ENCODE measurements at places on chromosomes 13 and 19.

GRCh38 chr13:105552078-105552477 lies 983.4 kb downstream of the EFNB2 start:
- DNase-seq, result peak; percentile 24

DNA sequence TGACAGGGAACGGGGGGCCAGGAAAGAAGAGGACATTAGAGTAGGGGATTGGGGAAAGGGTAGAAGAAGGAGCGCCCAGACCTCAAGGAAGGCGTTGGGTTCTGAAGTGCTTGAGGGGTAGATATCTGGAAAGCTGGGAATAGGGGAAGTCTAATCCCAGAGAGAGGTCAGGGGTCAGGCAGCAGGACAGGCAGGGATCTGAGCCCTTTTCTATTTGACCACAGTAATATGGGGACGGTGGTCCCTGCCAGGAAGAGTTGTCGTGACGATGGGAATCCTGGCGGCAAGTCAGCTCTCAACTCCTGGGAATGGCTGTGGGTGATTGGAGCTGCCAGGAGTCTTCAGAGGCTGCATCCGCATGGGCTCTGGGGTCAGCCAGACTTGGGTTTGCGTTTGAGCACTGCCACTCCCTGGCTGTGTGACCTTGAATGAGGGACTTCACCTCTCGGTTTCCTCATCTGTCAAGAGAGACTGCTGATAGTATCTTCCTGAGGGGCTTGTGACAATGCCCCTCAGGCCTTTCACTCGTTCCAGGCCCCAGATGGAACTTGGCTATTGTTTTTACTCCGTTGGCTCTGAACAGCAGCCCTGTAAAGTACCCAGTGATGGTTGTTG lies 1.3 kb downstream of the AP2A1 start:
- no peak for DNase-seq

- DNase-seq, result no peak
These were observed 1507.5 kb downstream of the OLFM4 start for GRCh38 chr13:54536112-54536511.

DNA sequence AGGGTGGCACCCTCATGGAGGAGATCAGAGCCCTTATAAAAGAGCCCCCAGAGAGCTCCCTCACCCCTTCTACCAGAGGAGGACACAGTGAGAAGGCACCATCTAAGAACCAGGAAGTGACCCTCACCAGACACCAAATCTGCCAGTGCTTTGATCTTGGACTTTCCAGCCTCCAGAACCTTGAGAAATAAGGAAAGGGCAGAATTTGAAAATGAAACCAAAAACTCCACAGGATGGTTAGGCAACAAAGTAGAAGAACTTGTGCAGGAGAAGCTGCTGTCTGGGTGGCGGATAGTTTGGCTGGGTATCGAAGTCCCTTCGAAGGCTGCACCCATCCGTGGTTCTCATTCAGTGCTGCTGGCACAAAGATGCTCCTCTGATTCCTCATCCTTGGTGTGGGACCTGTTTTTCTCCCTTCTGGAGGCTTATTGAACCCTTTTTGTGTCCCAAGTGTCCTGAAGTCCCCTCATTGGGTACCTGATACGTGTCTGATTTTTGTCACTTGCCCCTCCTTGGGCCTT lies 130.8 kb downstream of the KDM4B start:
- no peak for DNase-seq

DNA sequence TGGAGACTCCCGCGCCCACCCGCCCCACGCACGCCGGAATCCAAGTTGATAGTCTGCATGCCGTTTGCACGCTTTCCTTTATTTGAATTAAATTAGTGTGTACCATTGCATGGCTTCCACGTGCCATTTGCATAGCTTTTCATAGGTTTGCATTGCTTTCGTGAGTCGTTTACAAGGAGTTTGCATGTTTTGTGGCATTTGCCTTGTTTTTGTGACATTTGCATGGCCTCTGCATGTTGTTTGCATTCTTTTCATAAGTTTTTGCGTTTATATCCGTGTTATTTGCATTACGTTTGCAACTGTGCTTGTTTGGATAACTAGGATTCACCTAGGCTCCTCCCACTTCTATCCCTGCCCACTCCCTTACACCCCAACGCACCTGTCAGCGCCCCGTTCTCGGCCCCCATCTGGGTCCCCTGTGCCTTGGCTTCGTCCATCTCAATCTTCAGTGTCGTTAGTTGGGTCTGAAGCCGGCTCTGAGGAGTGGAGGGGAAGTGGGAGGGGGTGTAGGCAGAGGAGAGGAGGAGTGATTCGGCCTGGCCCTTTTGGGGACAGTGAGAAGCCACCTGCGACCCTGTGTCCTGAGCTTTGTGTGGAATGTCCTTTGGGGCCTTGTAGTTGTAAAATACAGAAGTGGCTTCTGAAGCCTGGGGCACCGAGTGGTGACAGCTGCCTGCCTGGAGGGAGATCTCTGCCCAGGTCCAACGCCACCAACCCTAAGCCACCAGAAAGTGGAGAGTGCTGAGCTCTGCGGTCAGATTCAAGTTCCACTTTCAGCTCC lies 2.4 kb downstream of the CCDC194 start:
- DNase-seq, result peak; percentile 63

DNA sequence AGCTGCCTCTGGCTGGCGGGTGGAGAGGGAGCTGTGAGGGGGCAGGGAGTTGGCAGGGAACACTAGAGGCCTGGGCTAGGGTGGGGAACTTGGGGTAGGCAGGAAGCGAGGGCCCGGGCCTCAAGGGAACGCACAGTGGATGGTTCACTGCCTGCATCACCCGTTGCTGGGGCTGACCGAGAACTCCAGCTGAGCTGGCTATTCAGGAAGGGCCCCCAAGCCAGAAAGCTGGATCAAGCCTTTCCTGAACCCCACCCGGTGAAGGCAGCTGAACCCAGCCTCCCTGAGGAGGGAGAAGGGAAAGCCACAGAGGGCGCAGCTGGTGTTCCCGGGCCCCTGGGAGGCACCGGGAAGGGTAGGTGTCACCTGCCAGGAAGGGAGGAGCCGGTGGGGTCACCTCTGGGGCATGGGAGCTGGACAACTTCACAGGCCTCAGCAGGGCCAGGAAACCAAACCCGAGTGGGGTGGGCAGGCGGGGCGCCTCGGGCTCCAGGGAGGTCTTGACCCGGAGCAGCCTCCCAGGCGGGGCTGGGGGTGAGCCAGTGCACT lies 13.9 kb downstream of the PALM start:
- DNase-seq, result no peak

DNA sequence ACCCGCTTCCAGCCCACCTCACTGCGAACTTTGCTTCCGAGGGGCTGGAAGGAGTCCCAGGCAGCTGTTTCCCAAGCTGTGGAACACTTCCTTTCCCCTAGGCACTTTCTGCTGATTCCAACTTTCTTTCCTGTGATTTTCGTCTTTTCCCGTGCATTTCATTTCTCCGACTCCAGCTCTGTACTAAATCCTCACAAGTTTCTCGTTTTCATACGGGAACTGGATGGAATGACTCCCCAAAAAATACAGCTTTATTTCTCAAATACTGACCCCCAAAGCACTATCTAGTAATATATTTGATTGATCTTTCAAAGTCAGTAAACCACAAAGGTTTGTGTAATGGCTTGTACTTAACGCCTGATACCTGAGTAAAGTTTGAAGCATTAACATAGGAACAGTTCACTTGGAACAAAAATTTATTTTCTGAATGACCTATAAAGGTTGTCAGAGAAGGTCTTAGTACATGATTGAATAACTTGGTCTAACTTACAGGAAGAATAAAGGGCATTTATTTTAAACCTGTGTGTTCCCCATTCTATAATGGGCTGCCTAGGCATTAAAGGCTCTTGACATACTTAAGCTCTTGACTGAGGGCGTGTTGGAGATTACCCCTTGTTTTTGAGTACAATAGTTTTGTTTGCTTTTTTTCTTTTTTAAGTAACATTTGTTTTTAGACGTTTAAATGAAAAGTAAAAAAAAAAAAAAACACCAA lies 1.3 kb upstream of the PCDH9 start:
- peak; percentile 49 for DNase-seq

DNA sequence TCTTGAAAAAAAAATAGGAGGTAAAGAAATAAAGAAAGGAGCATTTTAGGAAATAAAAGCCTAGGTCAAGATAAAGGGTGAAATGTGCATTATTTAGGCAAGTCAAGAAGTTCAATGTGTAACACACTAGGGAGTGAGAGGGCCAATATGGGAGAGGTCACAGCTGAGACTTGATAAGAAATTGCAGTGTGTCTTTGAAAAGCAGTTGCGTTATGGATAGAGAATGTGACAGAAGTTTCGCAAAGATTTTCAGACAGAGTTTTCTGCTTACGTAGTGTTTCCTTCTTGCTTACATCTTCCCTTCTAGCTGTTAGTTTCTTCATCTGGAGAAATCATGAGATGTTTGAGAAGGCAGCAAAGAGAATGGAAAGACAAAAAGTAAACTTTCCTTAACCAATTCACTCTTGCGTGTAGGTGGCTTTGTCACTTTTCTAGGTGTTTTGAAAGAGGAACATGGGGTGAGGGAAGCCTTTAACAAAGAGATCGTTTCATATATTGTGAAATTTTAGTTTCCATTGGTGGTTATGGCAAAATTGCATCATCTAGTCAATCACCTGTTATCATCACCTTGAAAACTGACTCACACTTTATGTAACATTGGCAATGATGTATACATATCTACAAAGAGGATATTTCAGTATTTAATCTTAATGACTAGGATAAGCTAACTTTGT lies 975.5 kb downstream of the OLFM4 start:
- no peak for DNase-seq

Data from Kasumi-1 (cell line).